CD4-positive, alpha-beta memory T cell (primary cell): ENCODE measurements at places on chromosomes 7 and 10. TPM values are rescaled to one million over a fixed set of nuclear protein-coding genes. Genes with fewer than 3 reads are reported as not detected.

Gene MYH16
- total RNA-seq = not detected

DNA sequence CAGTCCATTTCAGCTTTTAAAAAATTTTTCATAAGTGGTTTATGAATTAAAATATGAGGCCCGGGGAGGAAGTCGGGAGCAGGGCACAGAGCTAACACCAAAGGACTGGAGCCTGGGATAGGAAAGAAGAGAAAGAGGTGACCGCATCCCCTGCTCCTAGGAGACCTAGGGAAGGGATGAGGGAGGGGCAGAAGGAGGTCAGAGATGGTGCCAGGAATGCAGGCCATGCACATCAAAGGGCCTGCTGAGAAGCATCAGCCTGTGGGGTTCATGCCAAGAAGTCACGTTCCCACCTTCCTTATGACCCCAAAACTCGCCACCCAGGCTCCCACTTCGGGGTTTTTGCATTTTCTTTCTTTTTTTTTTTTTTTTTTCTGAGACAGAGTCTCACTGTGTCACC, 14.7 kb upstream of the TOMM7 start:
- no peak for DNase-seq

Gene PON1
- total RNA-seq = not detected

- no peak for DNase-seq
Measured at GRCh38 chr7:77995717-77996116, 197.1 kb downstream of the PHTF2 start.

- DNase-seq = no peak
Measured at GRCh38 chr10:45076891-45077290, 76.2 kb downstream of the ZNF22 start.

Gene OR13A1
- not detected for total RNA-seq

DNA sequence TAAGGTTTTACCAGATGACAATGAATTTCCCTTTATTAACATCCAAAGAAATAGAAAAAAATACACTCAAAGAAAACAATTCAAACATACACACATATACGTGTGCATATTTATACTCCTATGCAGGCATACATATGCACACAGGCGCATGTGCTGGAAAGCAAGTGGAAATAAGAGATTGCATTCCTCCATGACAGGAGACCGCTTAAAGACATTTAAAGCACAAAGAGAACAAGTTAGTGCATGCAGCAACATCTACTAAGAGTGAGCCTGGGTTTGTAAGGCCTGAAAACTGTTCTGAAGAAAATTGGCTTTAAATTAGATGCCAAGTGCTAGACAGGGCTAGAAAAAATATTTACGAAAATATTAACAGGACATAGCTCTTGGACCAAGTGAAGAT, 40.1 kb upstream of the PPP1R17 start:
- DNase-seq = no peak

- DNase-seq = no peak
Measured at GRCh38 chr7:158676171-158676840, 28.3 kb downstream of the NCAPG2 start.

GRCh38 chr7:47807126-47807525, 141.1 kb downstream of the PKD1L1 start:
- no peak for DNase-seq

- no peak for DNase-seq
Measured at GRCh38 chr10:11509036-11509435, 102.4 kb downstream of the USP6NL start.
